ENCODE measurements at places on chromosomes 7 and 10.

DNA sequence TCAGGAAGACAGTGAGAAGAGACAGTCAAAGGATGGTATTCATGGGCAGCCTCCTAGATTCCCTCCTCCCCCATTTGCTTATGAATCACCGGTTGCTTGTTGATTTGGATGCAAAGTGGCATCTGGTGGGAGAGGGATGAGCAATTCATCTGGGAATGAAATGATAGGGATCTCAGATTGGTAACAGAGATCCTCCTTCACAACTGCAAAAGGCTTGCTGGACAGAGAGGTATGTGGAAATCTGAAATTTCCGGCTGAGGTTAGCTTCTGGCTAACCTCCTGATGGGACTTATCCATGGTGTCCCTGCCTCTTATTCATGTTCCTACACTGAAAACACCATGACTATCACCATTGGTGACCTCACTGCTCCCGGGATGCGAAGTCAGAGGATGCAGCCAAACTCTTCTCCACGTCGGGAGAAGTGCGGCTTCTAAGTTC is 48.4 kb upstream of the PODXL start:
- DNase-seq, result peak; percentile 87

GRCh38 chr7:139725077-139725476 is 52.7 kb downstream of the HIPK2 start:
- DNase-seq, result no peak

DNA sequence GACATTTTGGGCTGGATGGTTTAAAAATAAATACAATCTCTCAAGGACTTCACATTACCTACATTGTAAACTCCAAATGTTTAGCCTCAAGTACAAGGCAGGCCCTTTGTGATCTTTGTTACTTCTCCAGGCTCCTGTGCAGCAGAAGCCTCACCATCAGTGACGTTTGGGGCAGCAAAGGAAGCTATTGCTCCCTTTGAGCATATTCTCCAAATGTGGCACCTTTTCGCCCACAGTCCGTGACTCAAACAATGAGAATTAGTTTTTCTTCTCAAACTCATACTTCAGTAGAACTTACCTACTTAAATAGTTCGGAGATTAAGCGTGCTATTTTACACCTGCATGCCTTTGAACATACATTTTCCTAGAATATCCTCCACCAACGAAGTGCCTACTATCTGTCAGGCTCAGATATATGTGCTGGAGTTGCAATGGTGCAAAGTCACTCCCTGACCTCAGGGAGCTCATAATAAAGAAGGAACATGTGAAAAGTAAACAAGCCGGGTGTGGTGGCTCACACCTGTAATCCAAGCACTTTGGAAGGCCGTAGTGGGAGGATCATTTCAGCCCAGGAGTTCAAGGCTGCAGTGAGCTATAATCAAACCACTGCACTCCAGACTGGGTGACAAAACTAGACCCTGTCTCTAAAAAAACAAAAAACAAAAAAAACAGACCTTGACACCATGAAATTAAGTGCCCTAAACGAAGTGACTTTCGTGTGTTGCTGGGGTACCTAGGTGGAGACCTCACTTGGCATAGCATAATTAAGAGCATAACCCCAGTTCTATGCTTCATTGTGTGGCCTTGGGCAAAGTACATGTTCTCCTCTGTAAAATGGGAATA is 1.2 kb upstream of the ABCF2 start:
- DNase-seq, result no peak

- no peak for DNase-seq
Measured at GRCh38 chr10:61410353-61411070, 42.7 kb downstream of the TMEM26 start.

DNA sequence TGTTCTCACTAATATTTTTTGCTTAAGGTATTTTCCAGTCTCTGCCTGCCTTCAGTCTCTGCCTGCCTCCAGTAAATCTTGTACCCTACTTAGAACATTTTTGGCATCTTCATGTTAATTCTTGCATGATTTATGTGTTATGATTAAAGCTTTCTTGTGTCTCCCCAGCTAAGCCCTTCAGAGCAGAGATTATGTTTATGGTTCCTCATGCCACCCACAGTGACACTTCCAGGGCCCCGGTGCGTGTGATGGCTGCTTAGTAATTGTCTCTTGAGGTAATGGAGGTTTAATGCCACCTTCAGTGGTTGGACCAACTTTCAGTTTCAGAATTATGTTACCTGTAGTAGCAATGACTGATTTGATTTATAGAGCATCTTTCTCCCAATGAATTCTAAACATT is 70.6 kb upstream of the MET start:
- DNase-seq, result no peak

DNA sequence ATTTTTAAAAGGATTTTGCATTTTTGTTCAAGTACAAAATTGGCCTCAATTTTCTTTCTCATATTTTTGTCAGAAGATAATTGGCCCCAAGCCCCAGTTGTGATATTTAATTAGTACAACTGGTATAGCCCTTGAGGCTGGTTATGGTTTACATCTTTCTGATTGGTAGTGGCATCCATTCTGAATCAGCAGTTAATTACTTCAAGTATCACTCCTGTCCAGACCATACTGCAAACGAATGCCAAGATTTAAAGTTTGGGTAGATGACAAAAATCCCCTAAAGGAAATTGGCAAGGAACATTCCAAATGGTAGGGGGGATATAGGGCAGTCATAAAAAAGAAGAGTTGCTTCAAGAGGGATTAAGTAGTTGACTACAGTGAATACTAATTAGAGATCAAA is 23.1 kb downstream of the MYPN start:
- DNase-seq, result no peak

All from HS-5 (cell line).